Large intestine (tissue), 12 donors: ENCODE measurements at places on chromosomes 7 and 10. TPM values are rescaled to one million over a fixed set of nuclear protein-coding genes. Genes with fewer than 3 reads are reported as not detected.

Gene NUTM2B
- 1.3 TPM for polyA plus RNA-seq

- no peak overlapping the region for H3K27ac ChIP-seq
- H3K4me3 ChIP-seq: no peak overlapping the region
- no peak for DNase-seq
These were observed 12.7 kb downstream of the IKZF1 start for GRCh38 chr7:50317221-50317678.

DNA sequence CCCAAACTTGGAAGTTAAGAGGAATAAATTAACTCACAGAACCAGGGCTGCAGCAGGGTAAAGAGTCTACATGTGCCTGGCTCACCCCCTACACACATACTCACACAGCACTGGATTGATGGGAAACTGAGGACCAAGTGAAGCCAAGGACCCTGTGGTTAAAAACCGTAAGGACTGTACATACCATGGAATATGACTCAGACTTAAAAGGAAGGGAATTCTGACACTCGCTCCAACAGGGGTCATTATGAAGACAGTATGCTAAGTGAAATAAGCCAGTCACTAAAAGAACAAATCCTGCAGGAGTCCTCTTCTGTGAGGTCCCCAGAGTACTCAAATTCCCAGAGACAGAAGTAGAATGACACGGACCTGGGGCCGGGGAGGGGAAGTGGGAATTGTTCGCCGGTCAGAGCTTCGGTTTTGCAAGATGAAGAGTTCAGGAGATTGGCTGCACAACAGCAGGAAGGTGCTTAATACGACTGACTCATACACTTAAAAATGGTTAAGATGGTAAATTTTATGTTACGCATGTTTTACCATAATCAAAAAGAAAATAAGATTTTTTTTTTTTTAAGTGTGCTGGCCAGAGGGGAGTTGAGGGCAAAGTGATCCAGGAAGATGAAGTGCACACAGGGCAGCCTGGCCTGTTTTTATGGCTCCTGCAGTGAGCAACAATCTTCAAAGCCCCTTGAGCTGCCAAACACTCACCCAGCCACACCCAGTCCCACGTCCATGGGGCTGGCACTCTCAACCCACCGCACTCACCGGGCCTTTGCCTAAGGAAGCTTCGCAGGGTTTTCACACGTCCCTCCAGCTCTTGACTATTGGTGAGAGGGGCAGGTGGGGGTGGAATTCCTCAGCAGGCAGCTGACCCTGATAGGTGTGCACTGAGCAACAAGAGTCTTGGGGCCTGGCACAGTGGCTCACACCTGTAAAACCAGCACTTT is 26.4 kb downstream of the DRGX start:
- no peaks in the 10 kb centered on the region for H3K36me3 ChIP-seq
- no peak overlapping the region for H3K4me3 ChIP-seq
- no peaks in the 10 kb centered on the region for H3K4me1 ChIP-seq
- no peak overlapping the region for H3K27ac ChIP-seq

GRCh38 chr10:10865303-10865702 is 152.4 kb upstream of the CELF2 start:
- no peak for DNase-seq
- H3K27ac ChIP-seq: no peak overlapping the region
- no peak overlapping the region for H3K4me3 ChIP-seq
- no peaks in the 10 kb centered on the region for H3K4me1 ChIP-seq

- DNase-seq: no peak
- no peaks in the 10 kb centered on the region for H3K4me1 ChIP-seq
- H3K27me3 ChIP-seq: no peaks in the 10 kb centered on the region
- no peak overlapping the region for H3K4me3 ChIP-seq
- H3K36me3 ChIP-seq: no peaks in the 10 kb centered on the region
These were observed 3.9 kb downstream of the TECTB start for GRCh38 chr10:112286837-112287818.

Gene CLRN3
- 121 TPM for polyA plus RNA-seq
